Activated T-cell treated with anti-CD3 and anti-CD28 coated beads, Interleukin-2, amount 50 U/mL, for 72 hours (primary cell): ENCODE measurements at places on chromosomes 13 and 19. TPM values are rescaled to one million over a fixed set of nuclear protein-coding genes. Genes with fewer than 3 reads are reported as not detected.

The CYP2F1 gene
- not detected for total RNA-seq

DNA sequence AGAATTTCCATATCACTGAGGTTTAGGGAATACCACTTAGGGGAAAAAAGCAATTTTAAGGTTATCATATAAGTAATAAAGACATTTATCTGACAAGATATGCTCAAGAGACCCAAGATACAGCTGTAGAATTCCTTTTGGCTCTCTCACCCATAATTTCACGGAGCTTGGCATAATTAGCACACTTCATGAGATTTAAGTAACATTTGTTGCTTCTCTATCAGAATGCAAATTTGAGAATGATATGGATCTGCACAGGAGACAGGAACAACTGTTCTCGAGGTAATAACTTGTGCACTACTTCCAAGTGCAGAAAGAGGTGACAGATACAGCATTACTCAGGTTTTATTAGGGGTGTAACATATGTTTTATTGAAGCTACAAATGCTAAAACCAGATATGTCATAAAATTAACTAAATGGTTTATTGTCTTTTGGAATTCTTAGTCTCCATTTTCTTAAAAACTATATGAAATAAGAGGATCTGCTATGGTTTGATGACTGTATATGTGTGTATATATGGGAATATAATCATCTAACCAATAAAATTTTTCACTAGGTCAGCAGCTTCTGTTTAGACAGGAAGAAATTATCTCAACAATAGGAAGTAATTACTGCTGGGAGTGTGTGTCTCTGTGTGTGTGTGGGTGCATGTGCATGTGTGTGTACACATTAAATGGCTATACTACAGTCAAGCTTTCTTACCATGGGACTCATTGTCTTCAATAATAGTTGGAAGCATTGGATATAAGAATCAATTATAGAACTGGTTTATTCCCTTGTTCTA, 401.3 kb downstream of the PCDH17 start:
- no peak for DNase-seq

The PAF1 gene
- 52.0 TPM for total RNA-seq

DNA sequence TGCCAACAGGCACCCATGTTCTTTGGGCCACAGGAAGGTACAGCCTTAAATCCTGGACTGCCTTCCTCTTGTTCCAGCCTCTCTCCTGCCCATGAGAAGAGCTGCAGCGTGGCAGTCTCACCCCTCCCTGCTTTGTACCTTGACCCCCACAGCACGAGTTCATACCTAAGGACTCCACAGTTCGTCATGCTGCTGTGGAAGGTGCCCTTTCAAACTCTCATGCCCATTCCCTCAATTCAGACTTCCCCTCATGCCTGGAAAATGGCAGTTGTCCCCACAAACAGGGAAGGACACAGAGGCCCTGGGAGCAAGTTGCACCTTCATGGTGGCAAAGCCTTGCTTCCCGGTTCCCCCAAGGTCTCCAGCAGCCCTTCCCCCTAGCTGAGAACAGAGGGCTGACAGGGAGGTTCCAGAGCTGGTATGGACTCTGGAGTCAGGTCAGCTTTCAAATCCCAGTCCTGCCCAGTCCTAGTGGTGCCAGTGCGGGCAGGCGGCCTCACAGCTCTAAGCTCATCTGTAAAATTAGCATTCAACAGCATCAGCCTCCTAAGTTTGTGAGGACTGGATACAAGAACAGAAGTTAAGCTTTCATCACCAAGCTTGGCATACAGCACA, 8.6 kb downstream of the GSK3A start:
- no peak for DNase-seq

DNA sequence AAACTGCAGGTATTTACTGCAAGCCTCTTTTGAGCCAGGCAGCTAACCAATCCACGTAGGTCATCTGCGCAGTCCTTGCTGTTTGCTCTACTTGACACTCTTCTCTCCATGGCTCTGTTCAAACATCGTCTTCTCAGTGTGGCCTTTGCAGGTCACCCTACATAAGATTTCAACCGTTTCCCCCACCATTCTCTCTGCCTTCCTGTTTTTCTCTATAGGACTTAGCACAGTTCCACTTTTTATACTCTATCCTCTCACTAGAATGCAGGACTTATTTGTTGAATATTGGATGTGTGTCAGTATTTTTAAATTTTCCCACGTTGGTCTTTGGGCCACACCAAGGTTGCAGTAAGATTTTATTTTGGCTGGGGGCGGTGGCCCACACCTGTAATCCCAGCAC, 1.7 kb upstream of the FBXW9 start:
- no peak for DNase-seq
